Caco-2 (cell line): ENCODE measurements at places on chromosomes 1 and 21. TPM values are rescaled to one million over a fixed set of nuclear protein-coding genes. Genes with fewer than 3 reads are reported as not detected.

DNA sequence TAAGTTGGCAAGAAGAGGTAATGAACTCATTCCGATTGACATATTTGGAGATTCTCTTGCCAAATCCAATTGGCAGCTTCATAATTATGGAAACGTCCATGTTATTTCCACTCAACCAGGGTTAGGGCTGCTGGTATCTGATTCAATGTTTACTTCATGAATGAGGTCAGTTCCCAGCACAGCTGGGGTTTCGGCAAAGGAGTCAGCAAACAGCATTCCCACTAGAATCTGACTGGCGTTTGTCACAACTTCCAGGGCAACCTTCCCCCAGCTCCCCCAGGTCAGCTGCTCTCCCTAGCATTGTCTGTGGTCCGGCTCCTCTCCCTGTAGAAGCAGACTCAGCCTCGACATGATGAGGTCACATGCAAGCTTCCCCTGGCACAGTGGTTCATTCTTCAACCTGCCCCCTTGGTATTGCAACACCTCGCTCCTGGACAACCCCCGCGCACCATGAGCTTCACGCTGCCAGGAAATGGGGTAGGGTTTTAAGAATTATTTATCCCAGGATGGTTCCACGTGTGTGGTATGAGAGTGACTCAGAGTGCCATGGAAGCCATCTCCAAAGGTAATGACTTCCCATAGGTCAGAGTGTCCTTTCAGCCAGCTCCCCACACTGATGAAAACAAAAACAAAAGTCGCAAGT lies 100.7 kb upstream of the SLC25A33 start:
- H3K36me3 ChIP-seq, result no peaks in the 10 kb centered on the region
- peaks cover 60% of the 10 kb centered on the region for H3K4me1 ChIP-seq
- H3K27me3 ChIP-seq, result no peaks in the 10 kb centered on the region
- DNase-seq, result no peak

TNN gene
- total RNA-seq, result 0.12 TPM in 1 of 2 replicates, not detected in the other

DNA sequence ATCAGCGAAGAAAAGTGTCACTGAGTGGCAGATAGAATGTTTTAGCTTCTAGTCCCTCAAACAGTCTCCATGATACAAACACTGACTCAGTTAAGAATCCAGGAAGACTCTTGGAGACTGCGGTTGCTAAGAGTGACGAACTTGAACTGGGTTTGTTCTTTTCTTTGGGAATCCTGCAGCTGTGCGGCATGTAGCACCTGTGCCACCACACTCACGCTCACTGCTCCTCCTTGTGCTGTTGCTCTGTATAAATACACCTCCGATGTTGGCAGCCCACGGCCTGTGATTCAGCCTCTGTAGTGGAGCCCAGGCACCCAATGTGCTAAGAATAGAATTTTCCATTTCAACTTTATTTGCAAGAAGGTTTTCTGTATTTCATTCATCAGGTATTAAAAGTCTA lies 5.5 kb upstream of the PPIE start:
- no peaks in the 10 kb centered on the region for H3K27me3 ChIP-seq
- no peaks in the 10 kb centered on the region for H3K4me1 ChIP-seq
- no peak overlapping the region for H3K27ac ChIP-seq
- H3K36me3 ChIP-seq, result no peaks in the 10 kb centered on the region

B3GALT2 gene
- not detected in 2 replicates for total RNA-seq

KCNE2 gene
- total RNA-seq, result not detected in 2 replicates

DNALI1 gene
- total RNA-seq, result 0.21 and 0.27 TPM in 2 replicates

DNA sequence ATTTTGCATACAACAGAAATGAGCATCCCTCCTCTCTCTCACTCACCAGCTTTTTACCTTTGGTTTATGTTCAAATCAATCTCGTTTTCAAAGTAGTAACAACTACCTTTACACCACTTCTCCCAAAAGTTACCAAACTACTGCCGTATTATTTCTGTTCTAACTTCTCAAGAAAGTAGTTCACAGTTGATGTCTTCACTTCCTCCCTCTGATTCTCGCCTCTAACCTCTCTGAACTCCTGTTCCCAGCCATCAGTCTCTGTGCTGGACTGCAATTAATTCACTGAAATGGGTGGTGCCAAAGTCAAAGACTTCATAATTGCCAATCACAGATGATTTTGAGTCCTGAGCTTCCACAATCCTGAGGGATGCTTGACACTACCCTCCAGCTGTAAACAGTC lies 54.0 kb downstream of the ZNF281 start:
- H3K4me3 ChIP-seq, result no peak overlapping the region
- H3K27me3 ChIP-seq, result no peaks in the 10 kb centered on the region
- no peak for DNase-seq
- H3K36me3 ChIP-seq, result no peaks in the 10 kb centered on the region

DNA sequence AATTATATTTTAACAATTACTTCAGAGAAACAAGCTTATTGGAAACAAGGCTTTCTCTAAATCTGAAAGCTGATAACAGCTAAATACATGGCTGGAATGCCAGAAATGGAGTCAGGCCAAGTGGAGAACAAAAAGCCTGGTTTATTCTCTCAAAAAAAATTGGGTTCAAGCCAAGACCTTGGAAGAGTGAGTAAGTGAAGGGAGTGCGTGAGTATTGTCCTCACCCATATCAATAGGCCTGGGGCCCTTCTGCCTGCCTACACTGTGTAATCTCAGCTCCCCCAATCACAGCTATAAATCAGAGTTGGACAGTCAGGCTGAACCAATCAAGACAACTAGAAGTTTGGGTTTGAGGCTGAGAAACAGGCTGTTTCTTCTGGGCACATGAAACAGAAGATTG lies 7.4 kb downstream of the KYAT3 start:
- DNase-seq, result no peak
- no peaks in the 10 kb centered on the region for H3K36me3 ChIP-seq
- no peak overlapping the region for H3K4me3 ChIP-seq
- H3K4me1 ChIP-seq, result no peaks in the 10 kb centered on the region
- no peaks in the 10 kb centered on the region for H3K27me3 ChIP-seq

DNA sequence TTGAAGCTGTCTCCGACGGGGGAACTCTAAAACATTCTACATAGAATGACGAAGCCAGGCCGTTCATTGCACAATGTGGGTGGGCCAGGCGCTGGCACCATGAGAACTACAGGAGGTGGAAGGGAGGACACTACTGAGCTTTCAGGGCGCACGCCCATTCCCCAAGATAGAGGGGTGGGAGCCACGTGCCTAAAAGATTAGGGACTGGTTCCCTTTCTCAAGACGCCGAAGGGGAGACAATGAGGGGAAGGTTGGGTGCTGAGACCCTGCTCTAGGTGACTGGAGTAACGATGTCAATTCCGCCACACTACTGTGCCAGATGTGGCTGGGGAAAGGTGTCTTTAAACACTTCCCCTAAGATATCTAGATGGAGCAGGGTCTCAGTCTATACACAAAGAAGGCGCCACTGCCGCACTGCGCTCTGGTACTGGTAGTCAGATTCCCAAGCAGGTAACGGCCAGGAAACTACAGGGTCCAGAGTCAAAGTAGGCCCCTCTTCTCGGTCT lies 782 bp downstream of the CSDE1 start:
- peak overlapping the region; percentile 100 for H3K27ac ChIP-seq
- peak overlapping the region; percentile 87 for H3K4me3 ChIP-seq
- H3K27me3 ChIP-seq, result no peaks in the 10 kb centered on the region
- H3K36me3 ChIP-seq, result no peaks in the 10 kb centered on the region; the same call in 1 of the 2 replicates

GRCh38 chr1:167496797-167497619 lies 21.3 kb downstream of the CD247 start:
- no peaks in the 10 kb centered on the region for H3K4me1 ChIP-seq
- no peaks in the 10 kb centered on the region for H3K27me3 ChIP-seq
- DNase-seq, result no peak
- H3K27ac ChIP-seq, result no peak overlapping the region
- no peak overlapping the region for H3K4me3 ChIP-seq

ZFP69B gene
- 1.2 TPM in 2 replicates for total RNA-seq

DNA sequence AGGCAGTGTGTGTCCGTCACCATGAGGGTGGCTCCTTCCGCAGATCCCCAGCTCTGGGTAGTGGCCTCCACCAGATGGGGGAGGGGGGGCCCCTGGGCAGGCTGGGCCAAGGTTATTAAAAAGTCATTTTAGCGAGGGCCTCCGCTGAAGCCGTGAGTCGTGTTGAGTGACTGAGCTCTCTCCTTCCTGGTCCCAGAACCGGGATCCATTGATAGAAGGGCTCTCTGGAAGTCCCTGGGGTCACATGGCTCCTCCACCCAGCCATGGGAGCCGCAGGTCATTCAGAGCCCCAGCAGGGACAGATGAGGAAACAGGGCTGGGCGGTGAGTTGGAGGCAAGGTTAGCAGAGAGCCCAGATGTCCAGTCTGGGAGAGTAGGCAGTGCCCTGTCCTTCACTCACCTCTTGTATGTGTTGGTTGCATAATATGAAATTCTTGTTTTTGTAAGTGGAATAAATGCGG lies 12.9 kb downstream of the MIIP start:
- no peaks in the 10 kb centered on the region for H3K4me1 ChIP-seq
- no peaks in the 10 kb centered on the region for H3K36me3 ChIP-seq
